ENCODE measurements at places on chromosomes 1 and 21. TPM values are rescaled to one million over a fixed set of nuclear protein-coding genes. Genes with fewer than 3 reads are reported as not detected.

The FAM167B gene
- total RNA-seq: not detected

The TNFAIP8L2 gene
- not detected for total RNA-seq

The CEP104 gene
- 128 TPM for total RNA-seq

The ITLN2 gene
- not detected for total RNA-seq

The CFAP410 gene
- total RNA-seq: 32.2 TPM

The DIPK1A gene
- 6.4 TPM for total RNA-seq

The LEFTY1 gene
- not detected for total RNA-seq

The TRIM46 gene
- 5.4 TPM for total RNA-seq

The TMPRSS15 gene
- not detected for total RNA-seq

The PPM1J gene
- total RNA-seq: not detected

The KCNJ9 gene
- total RNA-seq: not detected

DNA sequence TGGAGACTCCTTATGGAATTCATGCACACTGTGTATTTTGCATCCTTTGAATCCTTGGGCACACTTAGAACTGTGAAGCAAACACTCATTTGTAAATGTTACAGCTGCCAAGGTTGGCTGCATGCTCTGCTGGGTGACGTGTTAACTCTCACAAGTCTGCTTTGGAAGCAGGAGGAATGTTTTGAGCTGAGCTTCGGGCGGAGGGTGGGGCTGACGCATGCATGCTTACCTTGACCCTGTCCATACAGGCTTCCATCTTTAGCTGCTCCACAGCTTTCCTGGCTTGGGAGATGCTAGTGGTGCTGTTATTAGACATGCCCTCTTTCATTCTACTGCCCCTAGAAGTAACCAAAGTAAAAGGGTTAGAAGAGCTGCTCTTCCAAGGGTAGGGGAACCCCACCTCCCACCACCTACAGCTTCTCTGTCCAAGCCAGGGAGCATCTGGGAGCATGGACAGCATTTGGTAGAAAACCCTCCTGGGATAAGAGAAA is 66.0 kb downstream of the GNG4 start:
- DNase-seq: no peak

DNA sequence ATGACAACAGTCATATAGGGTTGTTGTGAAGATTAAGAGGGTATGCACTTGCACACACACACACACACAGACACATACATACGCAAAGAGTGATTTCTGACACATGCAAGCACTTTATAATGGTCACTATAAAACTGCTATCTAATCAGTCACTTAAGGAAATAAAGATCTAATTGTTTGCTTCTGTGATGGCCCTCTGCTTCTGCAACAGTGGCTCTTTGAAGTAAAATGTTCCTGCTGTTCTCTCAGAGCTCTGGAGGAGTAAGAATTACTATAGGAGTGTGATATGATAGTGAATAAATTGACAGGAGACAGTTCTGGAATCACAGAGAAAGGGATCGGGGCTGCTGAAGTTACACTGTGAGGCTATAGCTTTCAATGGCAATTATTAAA is 494.5 kb upstream of the B3GALT2 start:
- no peak for DNase-seq

DNA sequence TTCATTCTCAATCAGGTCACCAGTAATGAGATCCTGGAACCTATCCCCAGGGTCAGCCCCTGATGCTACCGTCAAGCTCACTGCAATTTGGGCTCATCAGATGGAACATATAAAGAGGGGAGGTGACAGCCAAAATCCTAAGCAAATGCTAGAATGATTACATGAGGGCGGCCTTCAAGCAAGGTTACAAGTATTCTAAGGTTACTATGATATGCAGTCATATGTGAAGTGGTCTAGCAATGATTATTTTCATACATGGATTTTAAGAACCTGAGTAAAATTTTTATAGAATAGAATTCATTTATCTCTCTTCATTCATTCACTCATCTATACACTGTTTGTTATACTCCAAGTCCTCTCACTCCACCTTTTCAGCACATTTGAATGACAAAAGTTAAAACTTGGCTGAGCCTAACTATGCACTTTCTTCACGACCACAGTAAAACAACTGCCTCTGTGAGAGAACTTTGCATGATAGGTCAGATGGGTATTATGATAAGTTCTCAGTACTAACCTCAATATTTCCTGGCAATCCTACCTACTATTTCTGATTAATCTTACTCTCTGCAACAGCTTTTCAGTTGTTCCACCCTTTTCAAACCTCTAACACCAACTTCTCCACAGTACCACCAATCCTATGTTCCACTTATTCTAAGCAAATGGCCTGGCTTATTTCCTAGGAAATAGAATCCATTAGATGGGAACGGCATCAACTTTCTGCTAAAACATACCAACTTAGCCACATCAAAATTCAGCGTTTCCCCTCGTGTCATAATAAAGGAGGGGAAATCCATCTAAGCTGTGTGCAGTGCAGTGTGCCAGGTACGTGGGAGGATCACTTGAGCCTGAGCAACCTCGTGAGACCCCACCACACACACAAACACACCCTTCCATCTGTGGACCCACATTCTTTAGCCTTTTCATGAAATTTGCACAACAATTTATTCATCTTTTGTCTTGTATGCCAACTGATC is 32.0 kb downstream of the LHX9 start:
- DNase-seq: no peak

- DNase-seq: no peak
Observed at GRCh38 chr1:22089787-22090186, 37.3 kb downstream of the CDC42 start.

DNA sequence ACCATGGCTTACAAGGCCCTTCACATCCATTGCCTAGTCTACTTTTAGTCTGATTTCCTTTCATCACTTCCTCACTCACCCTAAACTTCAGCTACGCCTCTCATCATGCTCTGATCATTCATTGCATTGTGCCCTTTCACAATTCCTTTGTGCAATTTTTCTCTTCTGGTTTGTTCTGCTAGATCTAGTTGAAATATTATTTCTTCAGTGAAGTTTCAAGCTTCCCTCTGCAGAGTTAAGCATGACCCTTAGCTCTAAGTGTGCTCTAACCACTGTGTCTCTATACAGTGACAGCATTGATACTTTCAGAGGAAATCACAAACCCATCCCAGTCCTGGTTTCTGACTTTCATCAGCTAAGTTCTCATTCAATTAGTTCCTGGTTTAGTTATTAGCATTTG is 166.1 kb downstream of the PLA2G4A start:
- DNase-seq: no peak

GRCh38 chr1:180854456-180854855 is 58.2 kb upstream of the KIAA1614 start:
- peak; percentile 38 for DNase-seq

DNA sequence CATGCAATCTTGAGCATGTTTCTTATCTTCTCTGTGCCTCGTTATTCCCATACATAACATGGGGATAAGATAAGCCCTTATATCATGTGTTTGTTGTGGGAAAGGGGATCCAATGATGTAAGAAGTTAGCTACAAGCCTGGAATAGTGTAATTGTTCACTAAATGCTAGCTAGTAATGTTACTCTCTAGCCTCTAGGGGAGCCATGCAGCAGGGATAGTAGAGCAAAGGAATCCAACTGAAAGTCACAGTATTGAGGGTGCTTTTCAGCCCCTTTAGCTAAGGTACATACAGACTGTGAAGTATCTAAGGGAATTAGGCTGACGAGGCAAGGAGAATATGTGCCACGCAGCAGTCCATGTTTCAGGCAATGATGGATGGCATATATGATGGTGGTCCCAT is 46.9 kb downstream of the IL23R start:
- peak; percentile 33 for DNase-seq

- DNase-seq: no peak
Observed at GRCh38 chr1:203264052-203264501, 34.6 kb upstream of the CHIT1 start.

DNA sequence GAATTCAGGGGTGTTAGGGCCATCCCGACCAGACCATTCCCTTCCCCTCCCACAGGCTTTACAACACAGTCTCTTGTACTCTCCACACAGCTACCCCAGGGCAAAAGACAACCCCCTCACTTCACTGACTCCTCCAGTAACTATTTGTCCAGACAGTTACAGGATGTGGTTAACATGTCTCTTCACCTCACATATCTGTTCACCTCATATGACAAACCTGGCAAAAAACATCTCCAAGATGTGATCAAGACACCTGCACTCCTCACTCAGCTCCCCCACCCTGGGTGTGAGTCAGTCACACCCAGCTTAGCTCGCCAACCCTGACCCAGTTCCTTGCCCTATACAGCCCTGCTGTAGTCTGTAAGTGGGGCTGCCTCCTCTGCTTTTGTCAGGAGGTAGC is 490.5 kb upstream of the CHRM3 start:
- DNase-seq: no peak

DNA sequence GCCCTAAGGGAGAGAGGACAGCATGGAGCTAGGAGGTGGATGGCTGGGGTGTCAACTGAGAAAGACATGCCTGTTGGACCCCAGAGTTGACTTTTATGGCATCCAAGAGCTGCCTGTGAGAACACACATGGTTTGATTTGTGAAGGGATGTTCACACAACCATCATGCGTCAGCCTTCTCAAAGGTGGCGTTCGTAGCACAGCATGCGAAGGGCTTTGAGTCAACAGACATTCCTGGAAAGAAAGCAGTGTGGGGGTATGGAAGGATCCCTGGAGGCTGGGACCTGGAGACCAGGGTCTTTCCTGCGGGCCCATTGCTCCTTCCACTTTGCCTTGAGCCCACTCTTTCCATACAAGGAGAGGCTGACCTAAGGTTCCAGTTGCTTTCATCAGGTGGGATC is 6.4 kb upstream of the WNT3A start:
- DNase-seq: no peak

DNA sequence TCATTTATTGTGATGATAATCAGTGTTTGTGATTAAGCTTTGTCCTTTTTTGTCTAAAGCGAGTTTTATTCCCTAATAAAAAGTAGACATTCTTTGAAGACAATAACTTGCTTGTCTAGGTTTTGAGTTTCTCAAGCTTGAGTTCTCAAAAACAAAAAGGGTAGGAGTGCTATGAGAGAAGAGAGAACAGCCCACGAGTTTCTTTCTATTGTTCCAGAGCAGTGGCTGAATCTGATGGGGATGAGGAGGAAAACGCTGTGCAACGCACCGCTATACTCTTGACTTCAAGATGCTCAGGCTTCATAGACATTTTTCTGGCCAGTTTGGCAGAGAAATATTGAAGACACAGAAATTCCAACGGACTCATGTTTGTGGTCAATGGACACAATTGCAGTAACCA is 669.8 kb upstream of the B3GALT2 start:
- DNase-seq: no peak

DNA sequence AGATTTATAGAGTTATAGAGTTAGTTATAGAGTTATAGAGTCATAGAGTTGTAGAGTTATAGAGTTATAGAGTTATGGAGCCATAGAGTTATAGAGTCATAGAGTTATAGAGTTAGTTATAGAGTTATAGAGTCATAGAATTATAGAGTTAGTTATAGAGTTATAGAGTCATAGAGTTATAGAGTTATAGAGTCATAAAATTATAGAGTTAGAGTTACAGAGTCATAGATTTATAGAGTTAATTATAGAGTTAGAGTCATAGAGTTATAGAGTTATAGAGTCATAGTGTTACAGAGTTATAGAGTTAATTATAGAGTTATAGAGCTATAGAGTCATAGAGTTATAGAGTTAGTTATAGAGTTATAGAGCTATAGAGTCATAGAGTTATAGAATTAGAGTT is 32.1 kb downstream of the UBASH3A start:
- DNase-seq: no peak

- DNase-seq: no peak
Observed at GRCh38 chr21:42809171-42809570, 70.2 kb downstream of the WDR4 start.

GRCh38 chr1:156319664-156320063 is 18.4 kb downstream of the CCT3 start:
- no peak for DNase-seq

DNA sequence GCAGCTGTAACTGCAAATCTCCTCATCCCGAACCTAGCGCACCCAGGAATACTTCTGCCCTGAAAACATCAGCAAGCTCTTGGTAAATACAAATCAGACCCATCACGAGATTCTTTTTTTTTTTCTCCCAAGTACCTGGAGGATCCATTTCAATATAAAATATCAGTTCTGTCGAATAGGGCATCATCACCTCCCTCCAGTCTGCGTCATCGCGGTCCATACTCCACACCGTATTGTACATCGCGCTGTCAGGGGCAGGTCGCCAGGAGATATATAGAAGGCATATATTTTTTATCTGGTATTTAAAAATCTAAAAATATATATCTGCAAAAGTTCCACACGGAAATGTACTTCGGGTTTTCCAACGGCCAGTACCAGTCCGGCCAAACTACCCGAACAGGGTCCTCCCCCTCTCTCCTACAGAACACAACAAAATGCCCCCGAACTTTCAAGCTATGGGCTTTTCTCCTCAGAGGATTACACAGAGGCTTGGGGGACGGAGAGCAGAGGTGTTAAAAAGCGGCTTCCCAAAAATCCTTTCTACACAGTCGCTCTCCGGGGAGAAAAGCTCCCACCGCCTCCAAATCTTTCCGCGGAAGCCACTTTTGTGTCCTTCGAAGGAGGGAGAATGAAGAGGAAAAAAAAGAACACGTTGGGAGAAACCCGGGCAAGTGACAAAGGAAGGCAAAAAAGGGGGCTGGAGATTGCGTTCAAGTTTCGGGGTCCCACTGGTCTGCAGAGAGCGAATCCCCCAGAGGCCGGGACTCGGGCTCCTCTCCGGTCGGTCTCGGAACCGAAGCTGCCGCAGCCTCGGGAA is 509 bp downstream of the PIK3R3 start:
- DNase-seq: peak; percentile 38

- no peak for DNase-seq
Observed at GRCh38 chr1:145992958-145993617, 3.3 kb downstream of the TXNIP start.

DNA sequence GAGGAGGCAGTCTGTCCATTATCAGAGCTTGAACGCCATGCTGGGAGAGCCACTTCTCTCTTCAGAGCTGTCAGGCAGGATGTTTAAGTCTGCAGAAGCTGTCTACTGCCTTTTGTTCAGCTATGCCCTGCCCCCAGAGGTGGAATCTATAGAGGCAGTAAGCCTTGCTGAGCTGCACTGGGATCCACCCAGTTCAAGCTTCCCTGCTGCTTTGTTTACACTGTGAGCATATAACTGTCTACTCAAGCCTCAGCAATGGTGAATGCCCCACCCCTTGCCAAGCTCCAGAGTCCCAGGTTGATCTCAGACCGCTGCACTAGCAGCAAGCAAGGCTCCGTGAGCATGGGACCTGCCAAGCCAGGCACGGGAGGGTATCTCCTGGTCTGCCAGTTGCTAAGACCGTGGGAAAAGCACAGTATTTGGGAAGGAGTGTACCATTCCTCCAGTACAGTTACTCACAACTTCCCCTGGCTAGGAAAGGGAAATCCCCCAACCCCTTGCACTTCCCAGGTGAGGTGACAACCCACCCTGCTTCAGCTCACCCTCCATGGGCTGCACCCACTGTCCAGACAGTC is 32.5 kb downstream of the RGS13 start:
- DNase-seq: no peak

Data from stomach (tissue), 19 donors.